Thyroid gland (tissue), 4 donors: ENCODE measurements at places on chromosomes 2 and 18. TPM values are rescaled to one million over a fixed set of nuclear protein-coding genes. Genes with fewer than 3 reads are reported as not detected.

Gene GALNT5
- not detected for total RNA-seq

DNA sequence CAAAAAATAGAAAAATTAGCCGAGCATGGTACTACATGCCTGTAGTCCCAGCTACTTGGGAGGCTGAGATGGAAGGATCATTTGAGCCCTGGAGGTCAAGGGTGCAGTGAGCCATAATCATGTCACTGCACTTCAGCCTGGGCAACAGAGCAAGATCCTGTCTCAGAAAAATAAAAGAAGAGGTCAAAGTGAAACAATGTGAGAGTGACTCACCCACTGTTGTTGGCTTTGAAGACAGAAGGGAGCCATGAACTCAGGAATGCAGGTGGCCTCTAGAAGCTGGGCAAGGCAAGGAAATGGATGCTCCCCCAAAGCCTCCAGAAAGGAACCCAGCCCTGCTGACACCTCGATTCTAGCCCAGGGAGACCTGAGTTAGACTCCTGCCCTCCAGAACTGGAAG lies 3.7 kb upstream of the TMEM214 start:
- H3K27ac ChIP-seq: no peak overlapping the region
- no peak overlapping the region for H3K4me3 ChIP-seq
- no peak for DNase-seq
- peaks cover 22% of the 10 kb centered on the region for H3K36me3 ChIP-seq

- no peaks in the 10 kb centered on the region for H3K27me3 ChIP-seq
- H3K4me3 ChIP-seq: no peak overlapping the region
- H3K36me3 ChIP-seq: peaks cover 4% of the 10 kb centered on the region
- DNase-seq: no peak
Observed at GRCh38 chr2:60957224-60957623, 60.3 kb upstream of the PEX13 start.

Gene RAB31
- total RNA-seq: 72.7 TPM

- H3K27me3 ChIP-seq: no peaks in the 10 kb centered on the region
- DNase-seq: no peak
- H3K4me3 ChIP-seq: no peak overlapping the region
- no peak overlapping the region for H3K27ac ChIP-seq
Observed at GRCh38 chr18:12455496-12455895, 47.8 kb downstream of the PRELID3A start.

- no peaks in the 10 kb centered on the region for H3K36me3 ChIP-seq
- no peak overlapping the region for H3K4me3 ChIP-seq
- no peaks in the 10 kb centered on the region for H3K27me3 ChIP-seq
- no peak overlapping the region for H3K27ac ChIP-seq
Observed at GRCh38 chr2:172701250-172701649, 34.4 kb upstream of the RAPGEF4 start.

DNA sequence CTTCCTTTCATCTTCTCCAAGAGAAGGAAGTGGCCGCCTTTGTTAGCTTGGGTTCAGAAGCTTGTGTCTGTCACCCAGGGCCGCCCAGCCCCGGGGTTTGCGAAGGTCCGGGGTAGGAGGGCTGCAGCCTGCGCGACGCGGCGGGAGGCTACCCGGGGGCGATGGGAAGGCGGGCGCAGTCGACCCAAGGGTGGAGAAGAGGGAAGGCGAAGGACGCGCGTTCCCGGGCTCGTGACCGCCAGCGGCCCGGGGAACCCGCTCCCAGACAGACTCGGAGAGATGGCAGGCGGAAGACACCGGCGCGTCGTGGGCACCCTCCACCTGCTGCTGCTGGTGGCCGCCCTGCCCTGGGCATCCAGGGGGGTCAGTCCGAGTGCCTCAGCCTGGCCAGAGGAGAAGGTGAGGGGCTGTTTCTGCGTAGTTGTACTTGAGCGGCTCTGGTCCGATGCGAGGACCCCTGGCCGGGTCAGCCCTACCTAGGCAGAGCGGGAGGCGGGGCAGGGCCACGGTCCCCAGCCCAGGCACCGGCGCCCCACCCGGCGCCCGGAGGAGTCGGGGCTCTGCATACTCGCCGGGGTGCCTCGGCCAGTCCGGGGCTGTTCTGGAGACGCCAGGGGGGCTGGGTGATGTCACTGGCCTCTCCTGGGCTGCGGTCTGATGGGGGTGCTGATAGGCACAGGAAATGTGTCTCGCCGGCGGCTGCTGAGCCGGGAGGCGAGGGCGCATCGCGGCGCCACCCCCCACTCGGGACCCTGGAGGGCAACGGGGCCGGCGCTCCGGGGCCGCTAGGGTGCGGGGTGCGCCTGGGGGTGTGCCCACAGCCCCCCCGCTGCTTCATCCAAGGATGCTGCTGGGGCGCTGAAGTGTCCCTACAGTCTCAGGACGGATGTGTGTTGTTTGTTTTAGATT lies at the start of gene QPCT:
QPCT (plus strand) TSS at position 178 of the 909 bp plus-strand sequence; CDS start at position 280, 102 bp downstream.
- H3K27me3 ChIP-seq: no peaks in the 10 kb centered on the region
- no peak within 1 kb of the TSS for H3K27ac ChIP-seq
- H3K4me1 ChIP-seq: peaks cover 8% of the 10 kb centered on the region

Gene NETO1
- 0.39 TPM for total RNA-seq

Gene ANKRD30BL
- not detected for total RNA-seq

Gene LRRTM4
- total RNA-seq: not detected

DNA sequence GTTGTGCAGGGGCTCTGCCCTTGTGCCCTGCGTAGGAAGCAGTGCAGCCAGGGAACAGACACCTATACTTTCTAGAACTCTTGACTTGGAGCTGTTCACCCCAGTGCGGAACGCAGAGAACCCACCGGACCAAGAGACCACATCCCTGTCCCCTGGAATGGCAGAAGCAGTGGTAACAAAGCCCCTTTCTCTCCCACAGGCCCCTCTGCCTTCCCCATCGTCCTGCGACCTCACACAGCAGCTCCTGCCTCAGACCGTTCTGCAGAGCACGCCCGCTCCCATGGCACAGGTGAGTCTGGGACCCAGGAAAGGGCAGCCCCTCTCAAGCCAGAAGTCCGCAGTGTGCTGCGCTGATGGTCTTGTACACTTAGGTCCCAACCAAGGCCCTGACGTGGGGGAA lies 24.6 kb upstream of the RPL31 start:
- no peak overlapping the region for H3K27ac ChIP-seq
- H3K4me3 ChIP-seq: no peak overlapping the region
- no peaks in the 10 kb centered on the region for H3K36me3 ChIP-seq
- DNase-seq: no peak

- no peak for DNase-seq
- H3K4me1 ChIP-seq: no peaks in the 10 kb centered on the region
- H3K27ac ChIP-seq: no peak overlapping the region
- no peaks in the 10 kb centered on the region for H3K36me3 ChIP-seq
- H3K4me3 ChIP-seq: no peak overlapping the region
Observed at GRCh38 chr2:117553448-117553847, 261.0 kb upstream of the DDX18 start.

GRCh38 chr2:8551622-8552074 lies 130.2 kb upstream of the ID2 start:
- no peak overlapping the region for H3K27ac ChIP-seq
- peak; percentile 55 for DNase-seq
- peaks cover 20% of the 10 kb centered on the region for H3K4me1 ChIP-seq
- no peak overlapping the region for H3K4me3 ChIP-seq

Gene STAT4
- total RNA-seq: 1.0 TPM

Gene ALPI
- total RNA-seq: not detected

GRCh38 chr2:83079007-83079406 lies 1380.1 kb downstream of the SUCLG1 start:
- H3K4me3 ChIP-seq: no peak overlapping the region
- no peak for DNase-seq
- H3K36me3 ChIP-seq: no peaks in the 10 kb centered on the region

Gene SMYD1
- not detected for total RNA-seq

DNA sequence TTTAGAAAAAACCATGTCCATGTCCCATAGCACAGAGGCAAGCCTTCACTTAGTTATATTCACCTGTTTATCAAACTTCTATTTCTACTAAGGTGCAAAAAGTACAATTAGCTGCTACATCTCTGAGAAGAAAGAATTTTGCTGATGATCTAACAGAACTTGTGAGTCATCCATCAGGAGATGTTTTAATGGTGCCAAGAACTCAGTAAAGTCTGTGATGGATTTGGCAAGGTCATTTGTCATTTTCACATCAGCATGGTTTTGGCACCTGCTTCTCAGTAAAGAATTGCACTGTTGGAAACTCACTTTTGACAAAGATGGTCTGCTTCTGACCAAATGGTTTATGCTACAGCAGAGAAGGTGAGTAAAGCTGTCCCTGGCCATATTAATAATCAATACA lies 195.7 kb upstream of the TMEFF2 start:
- H3K27ac ChIP-seq: no peak overlapping the region
- no peaks in the 10 kb centered on the region for H3K4me1 ChIP-seq
- no peaks in the 10 kb centered on the region for H3K27me3 ChIP-seq
- no peaks in the 10 kb centered on the region for H3K36me3 ChIP-seq

DNA sequence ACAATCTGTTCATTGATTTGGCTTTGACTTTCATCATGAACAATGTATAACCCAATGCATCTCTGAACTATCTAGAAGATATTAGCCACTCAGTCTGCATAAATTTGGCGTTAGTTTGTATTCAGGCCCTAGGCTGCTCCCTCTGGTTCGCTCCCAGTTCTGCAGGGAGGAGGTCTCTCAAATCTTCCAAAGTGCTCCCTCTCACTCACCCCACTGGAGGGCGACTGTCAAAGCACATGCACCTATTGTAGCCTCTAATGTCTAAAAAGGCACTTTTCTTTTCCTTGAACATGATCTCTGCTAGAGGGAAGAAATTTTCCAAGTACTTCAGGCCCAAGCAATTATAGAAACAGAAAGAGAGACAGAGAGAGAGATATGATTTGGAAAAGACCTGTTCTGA lies 291.5 kb downstream of the TDRD15 start:
- H3K4me1 ChIP-seq: no peaks in the 10 kb centered on the region
- no peaks in the 10 kb centered on the region for H3K36me3 ChIP-seq
- H3K27ac ChIP-seq: no peak overlapping the region
- no peaks in the 10 kb centered on the region for H3K27me3 ChIP-seq

GRCh38 chr18:36942264-36942663 lies 113.3 kb downstream of the KIAA1328 start:
- no peaks in the 10 kb centered on the region for H3K27me3 ChIP-seq
- no peak overlapping the region for H3K4me3 ChIP-seq
- H3K36me3 ChIP-seq: no peaks in the 10 kb centered on the region
- H3K4me1 ChIP-seq: no peaks in the 10 kb centered on the region
- DNase-seq: no peak

DNA sequence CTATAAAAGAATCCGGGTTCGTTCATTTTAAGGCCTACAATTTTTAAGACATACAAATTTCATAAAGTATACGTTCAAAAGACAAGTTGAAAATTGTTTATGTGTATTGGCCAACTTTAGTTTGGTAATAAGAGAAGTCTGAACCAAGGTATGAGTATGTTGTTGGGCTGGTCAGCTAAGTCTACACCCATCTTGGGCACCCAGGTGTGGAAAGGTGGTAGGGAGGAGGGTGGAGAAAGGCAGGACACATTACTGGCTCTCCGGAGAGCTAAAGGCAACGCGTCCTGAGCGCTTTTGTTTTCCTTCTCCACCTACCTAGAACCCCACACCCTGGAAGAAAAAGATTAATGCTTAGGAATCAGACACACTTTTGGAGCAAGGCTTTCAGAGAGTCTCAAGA lies 899 bp upstream of the PELI1 start:
- no peaks in the 10 kb centered on the region for H3K36me3 ChIP-seq
- no peak overlapping the region for H3K4me3 ChIP-seq
- no peak overlapping the region for H3K27ac ChIP-seq

DNA sequence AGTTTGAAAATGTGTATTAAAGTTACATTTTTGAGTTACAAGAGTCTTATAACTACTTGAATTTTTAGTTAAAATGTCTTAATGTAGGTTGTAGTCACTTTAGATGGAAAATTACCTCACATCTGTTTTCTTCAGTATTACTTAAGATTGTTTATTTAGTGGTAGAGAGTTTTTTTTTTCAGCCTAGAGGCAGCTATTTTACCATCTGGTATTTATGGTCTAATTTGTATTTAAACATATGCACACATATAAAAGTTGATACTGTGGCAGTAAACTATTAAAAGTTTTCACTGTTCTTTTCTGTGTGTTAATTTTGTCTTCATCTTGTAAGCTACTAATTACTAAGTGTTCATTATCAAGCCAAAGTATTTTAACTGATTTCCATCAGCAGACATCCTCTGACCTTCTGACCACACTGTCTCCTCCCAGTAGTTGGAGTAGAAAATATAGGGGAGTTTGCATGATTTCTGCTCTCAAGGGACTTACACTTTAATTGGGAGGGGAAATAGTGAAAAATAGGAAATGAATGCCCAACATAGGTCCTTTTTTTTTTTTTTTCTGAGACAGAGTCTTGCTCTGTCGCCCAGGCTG lies 4.3 kb downstream of the PMAIP1 start:
- H3K4me1 ChIP-seq: peaks cover 13% of the 10 kb centered on the region
- H3K27me3 ChIP-seq: no peaks in the 10 kb centered on the region
- no peak overlapping the region for H3K4me3 ChIP-seq
- H3K36me3 ChIP-seq: no peaks in the 10 kb centered on the region
- no peak overlapping the region for H3K27ac ChIP-seq
- no peak for DNase-seq

Gene RNF149
- 81.6 TPM for total RNA-seq

- H3K27ac ChIP-seq: no peak overlapping the region
- no peak overlapping the region for H3K4me3 ChIP-seq
Observed at GRCh38 chr2:134943540-134943939, 24.9 kb downstream of the CCNT2 start.

DNA sequence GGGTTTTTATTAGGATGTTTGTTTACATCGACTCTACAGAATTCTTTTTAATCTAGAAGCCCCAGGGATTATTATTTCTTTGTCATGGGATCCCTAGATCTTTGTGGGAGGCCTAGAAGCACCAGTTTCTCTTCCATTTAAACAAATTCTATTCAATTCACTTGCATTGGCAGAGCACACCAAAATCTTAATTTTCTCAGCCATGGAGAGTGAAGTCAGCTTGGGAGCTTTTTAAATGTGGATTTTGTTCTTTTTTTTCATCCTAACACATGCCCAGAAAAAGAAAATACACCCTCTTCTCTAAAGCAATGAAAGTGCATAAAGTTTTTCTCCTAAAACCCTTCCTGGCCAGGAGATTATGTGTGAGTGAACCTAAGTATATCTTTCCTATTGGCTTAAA lies 38.5 kb downstream of the CDCA7 start:
- DNase-seq: no peak
- H3K27ac ChIP-seq: no peak overlapping the region
- no peaks in the 10 kb centered on the region for H3K4me1 ChIP-seq
- no peaks in the 10 kb centered on the region for H3K27me3 ChIP-seq
- H3K36me3 ChIP-seq: no peaks in the 10 kb centered on the region
